ENCODE measurements at places on chromosomes 16 and 17. TPM values are rescaled to one million over a fixed set of nuclear protein-coding genes. Genes with fewer than 3 reads are reported as not detected.

GRCh38 chr17:83201206-83202001 lies 122.0 kb downstream of the METRNL start:
- no peak overlapping the region for H3K27ac ChIP-seq
- H3K4me3 ChIP-seq = no peak overlapping the region
- DNase-seq = no peak
- H3K36me3 ChIP-seq = no peaks in the 10 kb centered on the region
- no peaks in the 10 kb centered on the region for H3K27me3 ChIP-seq

DNA sequence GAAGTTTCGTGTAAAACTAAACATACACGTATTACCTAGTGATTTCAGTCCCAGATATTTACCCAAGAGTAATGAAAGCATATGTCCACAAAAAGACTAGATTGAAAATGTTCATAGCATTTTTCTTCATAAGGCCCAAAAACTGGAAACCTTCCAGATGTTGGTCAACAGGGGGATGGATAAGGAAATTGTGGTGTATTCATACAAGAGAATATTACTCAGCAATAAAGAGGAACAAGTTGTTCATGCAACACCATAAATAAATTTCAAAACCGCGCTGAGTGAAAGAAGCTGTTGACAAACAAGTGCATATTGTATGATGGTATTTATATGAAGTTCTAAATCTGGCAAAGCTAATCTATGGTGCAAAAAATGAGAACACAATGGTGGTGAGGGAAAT lies 54.1 kb upstream of the NFAT5 start:
- H3K4me3 ChIP-seq = no peak overlapping the region
- H3K4me1 ChIP-seq = no peaks in the 10 kb centered on the region
- no peaks in the 10 kb centered on the region for H3K36me3 ChIP-seq

DNA sequence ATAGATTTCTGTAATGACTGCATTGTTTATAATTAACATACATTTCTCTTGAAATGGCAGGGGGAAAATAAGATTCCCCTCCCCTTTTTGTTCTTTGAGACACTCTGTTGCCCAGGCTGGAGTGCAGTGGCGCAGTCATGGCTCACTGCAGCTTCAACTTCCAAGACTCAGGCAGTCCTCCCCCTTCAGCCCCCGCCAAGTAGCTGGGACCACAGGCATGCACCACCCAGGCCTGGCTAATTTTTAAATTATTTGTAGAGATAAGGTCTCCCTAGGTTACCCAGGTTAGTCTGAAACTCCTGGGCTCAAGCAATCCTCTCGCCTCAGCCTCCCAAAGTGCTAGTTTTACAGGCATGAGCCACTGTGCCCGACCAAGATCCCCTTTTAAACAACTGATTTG lies 67.7 kb downstream of the KATNIP start:
- no peaks in the 10 kb centered on the region for H3K4me1 ChIP-seq
- no peak overlapping the region for H3K4me3 ChIP-seq
- DNase-seq = no peak

DNA sequence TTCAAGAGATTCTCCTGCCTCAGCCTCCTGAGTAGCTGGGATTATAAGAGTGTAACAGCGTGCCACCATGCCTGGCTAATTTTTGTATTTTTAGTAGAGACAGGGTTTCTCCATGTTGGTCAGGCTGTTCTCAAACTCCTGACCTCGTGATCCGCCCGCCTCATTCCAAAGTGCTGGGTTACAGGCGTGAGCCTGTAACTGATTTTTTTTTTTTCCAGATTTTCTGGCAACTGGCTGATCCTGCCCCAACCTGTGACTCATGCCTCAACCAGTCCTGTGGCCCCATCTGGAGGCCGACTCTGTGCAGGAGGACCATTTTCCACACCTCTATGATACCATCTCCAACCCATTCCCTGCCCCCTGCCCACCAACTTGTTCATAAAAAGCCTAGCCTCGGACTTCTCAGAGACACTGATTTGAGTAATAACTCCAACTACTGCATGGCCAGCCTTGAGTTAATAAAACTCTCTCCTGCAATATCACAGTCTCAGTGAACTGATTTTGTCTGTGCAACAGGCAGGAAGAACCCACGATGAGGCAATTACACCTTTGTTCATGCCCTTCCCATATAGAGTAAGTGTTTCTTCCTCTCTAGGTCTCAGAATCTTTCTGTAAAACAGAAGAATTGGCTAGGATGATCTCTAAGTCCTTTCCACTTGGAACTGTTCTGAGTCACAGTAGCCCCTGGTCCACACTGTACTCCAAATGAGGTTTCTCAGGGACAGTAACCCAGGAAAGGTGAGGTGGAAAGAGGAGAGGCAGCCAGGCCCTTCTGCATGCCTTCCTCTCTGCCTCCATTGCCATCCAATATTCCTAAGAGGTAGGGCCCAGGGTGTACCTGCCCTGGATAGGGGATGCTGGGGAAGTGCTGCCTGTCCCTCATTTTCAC lies 8.8 kb upstream of the CNOT1 start:
- H3K27me3 ChIP-seq = no peaks in the 10 kb centered on the region
- H3K4me1 ChIP-seq = no peaks in the 10 kb centered on the region
- DNase-seq = no peak
- H3K4me3 ChIP-seq = no peak overlapping the region

- no peak overlapping the region for H3K27ac ChIP-seq
- H3K4me1 ChIP-seq = no peaks in the 10 kb centered on the region
- H3K36me3 ChIP-seq = no peaks in the 10 kb centered on the region
- no peaks in the 10 kb centered on the region for H3K27me3 ChIP-seq
Observed at GRCh38 chr16:19644877-19645276, 73.2 kb downstream of the KNOP1 start.

DNA sequence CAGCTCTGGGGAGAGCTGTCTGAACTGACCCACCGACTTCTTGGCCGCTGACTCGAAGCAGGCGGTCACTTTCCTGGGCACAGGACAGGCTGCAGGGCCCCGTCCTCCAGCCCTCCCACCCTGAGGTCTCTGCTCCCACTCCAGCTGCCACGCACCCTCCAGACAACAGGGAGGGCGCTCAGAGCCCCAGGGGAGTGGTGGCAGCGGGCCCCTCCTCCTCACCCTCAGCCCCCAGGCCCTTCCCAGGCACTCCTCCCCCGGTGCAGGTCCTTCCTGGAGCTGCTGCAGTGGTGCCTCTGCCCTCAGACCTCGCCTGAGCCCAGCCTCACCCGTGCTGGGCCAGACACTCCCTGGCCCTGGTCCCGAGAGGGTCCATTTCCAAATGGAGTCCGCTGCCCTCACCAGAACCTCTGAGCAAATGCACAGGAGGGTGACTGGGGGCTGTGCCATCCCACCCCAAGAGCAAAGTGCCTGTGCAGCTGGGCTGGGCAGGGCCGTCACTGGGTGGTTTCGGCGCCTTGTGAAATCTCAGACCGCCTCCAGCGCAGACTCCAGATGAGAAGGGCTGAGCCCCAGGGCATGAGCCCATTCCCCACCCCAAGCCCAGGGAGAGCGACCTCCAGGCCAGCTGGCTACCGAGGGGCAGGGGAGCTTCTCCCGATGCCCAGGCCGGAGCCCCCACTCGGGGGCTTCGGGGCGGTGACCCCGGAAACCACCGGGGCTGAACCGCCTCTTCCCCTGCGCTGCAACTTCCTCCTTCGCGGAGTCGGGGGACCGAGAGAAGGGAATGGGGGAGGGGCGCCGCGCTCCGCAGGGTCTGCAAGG lies 717 bp downstream of the CYBA start:
- peak overlapping the region; percentile 70 for H3K4me3 ChIP-seq
- H3K27me3 ChIP-seq = no peaks in the 10 kb centered on the region
- H3K36me3 ChIP-seq = peaks cover 6% of the 10 kb centered on the region
- peak overlapping the region; percentile 78 for H3K27ac ChIP-seq
- DNase-seq = no peak

- H3K36me3 ChIP-seq = no peaks in the 10 kb centered on the region
- no peaks in the 10 kb centered on the region for H3K4me1 ChIP-seq
- no peak overlapping the region for H3K27ac ChIP-seq
- H3K27me3 ChIP-seq = peaks cover 7% of the 10 kb centered on the region
- no peak overlapping the region for H3K4me3 ChIP-seq
Observed at GRCh38 chr16:10224850-10225249, 42.6 kb upstream of the GRIN2A start.

- peaks cover 36% of the 10 kb centered on the region for H3K36me3 ChIP-seq
- H3K27me3 ChIP-seq = no peaks in the 10 kb centered on the region
- H3K27ac ChIP-seq = no peak overlapping the region
- H3K4me3 ChIP-seq = no peak overlapping the region
Observed at GRCh38 chr17:75144816-75145512, 9.3 kb downstream of the JPT1 start.

- H3K27me3 ChIP-seq = no peaks in the 10 kb centered on the region
- H3K27ac ChIP-seq = peak overlapping the region; percentile 99
- peak overlapping the region; percentile 9 for H3K4me3 ChIP-seq
Observed at GRCh38 chr17:50064253-50065001, 8.5 kb downstream of the ITGA3 start.

Gene USP43
- total RNA-seq = 7.3 TPM

Gene GDPD1
- 0.26 TPM for total RNA-seq

Gene SEZ6
- not detected for total RNA-seq

Gene KRTAP1-1
- not detected for total RNA-seq

Gene CTRB2
- total RNA-seq = 5.0 TPM

Gene PIGL
- 14.8 TPM for total RNA-seq

Gene KIF1C
- 117 TPM for total RNA-seq

Gene PRCD
- total RNA-seq = 0.54 TPM
